ENCODE measurements at places on chromosomes 3 and 15. TPM values are rescaled to one million over a fixed set of nuclear protein-coding genes. Genes with fewer than 3 reads are reported as not detected.

ALG1L2 gene
- 0.95 TPM for polyA plus RNA-seq

TNFAIP8L3 gene
- 2.0 TPM for polyA plus RNA-seq

GUCA1C gene
- 0.18 TPM for polyA plus RNA-seq

SUSD5 gene
- 5.0 TPM for polyA plus RNA-seq

STRIT1 gene
- polyA plus RNA-seq: 1.9 TPM

SERINC4 gene
- 0.23 TPM for polyA plus RNA-seq

DNA sequence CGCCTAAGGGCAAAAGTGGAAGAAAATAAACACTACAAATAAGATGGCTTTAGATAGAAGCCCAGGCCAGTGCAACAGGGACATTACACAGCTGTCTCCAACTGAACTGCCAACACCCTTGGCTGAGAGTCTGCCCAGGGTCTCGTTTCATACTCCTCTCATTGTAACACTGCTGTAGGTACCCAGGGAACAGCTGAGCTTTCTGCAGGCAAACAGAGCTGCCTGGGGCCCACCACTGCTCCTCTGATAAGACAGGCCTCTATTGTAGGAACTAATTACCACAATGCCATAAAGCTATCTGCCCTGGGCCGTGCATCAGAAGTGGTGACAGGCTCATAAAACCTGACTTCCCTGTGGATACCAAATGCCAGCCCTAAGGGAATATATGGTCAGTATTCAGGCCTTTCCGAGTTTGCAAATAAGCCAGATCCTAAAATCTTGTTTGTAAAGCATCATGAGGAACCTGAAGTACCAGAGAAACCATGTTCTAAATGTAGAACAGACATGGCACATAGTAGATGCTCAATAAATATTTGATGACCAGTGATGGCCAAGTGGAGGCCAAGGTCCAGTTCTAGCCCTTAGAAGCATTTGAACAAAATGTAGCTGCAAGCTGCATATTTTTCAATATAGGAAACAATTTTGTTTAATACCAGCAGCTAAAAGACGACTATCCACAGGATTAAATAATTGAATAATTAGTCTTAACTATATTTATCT, 84.3 kb upstream of the NEO1 start:
- no peak for DNase-seq

GRCh38 chr3:170975283-170976189, 51.0 kb downstream of the SLC2A2 start:
- no peak for DNase-seq

GRCh38 chr15:68228143-68228970, 1.2 kb downstream of the CLN6 start:
- DNase-seq: no peak

DNA sequence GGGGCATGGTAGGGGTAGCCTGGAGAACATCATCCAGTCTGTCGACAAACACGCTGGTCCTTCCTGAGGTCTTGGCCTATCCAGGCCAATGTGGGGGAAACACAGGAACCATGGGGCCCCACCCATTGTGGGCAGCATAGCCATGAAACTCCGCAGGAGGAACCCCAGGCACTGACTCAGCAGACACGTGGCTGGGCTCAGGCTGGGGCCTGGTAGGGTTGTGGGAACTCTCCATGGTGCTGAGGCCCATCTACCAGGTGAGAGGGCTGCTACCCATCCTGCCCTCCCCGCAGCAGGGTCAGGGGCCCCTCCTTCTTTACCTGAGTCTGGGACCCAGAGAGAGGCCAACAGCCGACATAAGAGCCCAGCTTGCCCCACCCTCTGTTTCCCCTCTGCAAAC, 22.6 kb upstream of the CACNA2D2 start:
- no peak for DNase-seq

DNA sequence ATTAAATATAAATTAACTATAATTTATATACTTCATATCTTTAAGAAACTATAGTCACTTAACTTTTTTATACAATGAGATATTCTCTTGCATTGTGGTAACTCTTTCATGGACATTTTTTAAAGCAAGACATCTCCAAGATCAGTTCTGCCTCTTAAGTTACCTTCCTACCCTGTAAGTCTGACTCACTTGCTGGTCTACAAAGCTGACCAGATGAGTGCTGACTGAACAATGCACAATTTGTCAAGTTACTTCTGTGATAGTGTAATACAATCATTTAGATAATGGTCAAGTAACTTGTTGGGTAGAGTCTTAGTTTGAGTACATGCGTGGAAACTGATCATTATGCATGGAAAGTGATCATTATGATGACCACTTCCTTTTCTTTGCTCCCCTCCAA, 145.9 kb downstream of the MEIS2 start:
- DNase-seq: no peak

- DNase-seq: no peak
Observed at GRCh38 chr3:193805448-193805847, 212.4 kb downstream of the OPA1 start.

DNA sequence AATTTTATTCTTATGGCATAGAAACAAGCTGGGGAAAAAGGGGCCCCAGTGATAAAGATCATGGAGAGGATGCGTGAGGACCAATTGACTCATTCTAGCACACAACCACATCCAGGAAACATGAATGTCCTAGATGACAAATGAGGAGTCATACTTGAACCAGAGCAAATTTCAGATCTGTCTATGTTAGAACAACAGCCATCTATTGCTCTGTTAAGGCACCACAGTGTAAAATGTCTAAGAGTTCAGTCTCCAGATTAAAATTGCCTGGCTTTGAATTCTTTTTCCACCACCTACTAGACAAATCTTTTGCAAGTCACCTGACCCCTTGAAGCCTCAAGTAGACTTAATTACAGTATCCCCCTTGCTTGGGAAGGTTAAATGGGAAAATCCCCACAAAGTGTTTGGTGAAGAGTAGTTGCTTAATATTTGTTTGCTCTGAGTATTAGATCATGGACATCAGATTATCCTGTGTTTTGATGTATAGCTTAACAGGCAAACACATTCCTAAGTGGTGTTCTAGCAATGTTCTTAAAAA, 258.7 kb upstream of the TGFBR2 start:
- no peak for DNase-seq

DNA sequence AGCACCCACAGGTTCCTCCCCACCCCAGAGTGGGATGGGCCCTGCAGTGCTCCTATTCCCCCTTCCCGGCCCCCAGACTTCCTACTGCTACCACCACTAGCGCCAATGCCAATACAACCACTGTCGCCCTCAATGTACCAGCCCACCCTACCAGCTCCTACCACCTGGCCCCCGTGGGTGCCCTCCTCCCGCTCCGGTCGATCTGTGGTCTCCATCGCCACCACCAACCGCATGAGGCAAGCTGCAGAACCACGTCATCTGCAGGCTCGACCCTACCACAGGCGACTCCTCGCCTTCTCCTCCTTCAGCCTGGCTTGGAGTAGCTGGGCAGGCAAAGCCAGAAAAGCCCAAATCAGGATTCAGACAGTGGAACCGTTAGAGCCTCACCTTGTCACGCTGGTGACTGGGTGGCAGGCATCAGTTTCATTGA, 179.3 kb downstream of the POTEB3 start:
- DNase-seq: no peak

DNA sequence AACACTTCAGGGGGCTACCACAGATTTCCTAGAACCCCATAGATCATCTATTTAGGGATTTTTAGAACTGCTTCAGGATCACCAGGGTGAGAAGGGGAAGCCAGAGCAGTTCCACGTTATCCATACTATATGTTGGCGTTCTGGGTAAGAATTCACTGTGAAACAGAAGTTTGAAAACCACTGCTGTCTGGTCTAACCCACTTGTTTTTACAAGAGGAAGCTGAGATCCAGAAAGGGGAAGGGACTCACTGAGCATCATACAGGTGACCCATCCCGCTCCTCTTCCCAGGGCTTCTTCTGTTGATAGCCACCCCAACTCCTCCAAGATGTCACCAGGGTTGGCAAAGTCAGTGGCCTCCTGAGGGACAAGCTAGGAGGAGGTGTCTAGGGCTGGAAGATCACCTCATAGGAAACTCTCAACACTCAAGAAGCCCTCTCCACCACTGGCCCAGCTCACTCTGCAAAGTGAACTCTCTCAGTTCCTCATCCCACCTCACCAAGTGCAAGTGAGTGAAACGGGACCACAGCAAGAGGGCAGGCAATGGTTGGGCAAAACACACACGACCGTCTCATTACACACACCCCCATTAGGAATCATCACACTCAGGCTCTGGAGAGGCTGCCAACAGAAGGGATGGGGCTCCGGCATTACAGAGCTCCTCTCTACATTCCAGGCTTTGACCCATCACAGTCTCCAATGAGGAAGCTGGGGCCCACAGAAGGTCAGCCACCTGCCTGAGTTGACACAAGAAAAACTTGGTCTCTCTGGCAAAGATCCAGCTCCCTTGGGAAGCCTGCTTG, 1.8 kb downstream of the DAPK2 start:
- DNase-seq: no peak

GRCh38 chr15:36644191-36644896, 64.9 kb downstream of the CDIN1 start:
- no peak for DNase-seq

DNA sequence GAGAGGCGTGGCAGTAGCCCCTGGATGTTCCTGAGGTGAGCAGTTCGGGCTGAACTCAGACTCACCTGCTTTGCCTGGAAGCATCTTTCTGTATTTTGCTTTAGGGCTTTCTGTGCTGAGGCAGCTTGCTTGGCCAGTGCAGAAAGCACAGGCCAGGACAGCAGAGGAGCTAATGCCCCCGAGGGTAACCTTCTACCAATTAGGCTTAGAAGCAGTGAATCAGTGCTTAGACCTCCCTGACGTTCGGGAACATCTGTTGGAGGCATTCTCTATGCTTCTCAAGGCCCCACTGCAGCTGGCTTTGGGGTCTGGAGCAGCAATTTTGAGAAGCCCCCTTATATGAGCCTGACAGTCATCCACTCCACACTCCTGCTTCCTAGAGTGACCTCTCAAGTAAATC, 350.7 kb upstream of the PROK2 start:
- no peak for DNase-seq

DNA sequence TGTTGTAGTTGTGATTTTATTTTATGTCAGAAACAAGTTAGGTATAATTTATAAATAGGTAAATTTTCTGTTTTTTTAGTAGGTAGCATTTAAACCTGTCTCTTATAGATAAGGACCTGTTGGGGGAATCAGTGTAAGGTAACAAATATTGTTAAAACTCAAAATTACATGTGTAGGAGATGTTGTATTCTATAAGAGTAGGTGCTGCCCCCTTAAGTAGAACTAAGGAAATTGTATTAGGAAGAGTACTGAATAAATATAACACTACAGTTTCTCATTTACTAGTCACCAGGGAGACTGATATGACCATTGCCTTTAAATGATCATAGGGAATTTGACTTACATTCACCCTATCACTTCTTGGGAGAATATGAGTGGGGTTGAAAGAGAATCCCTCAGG, 31.2 kb downstream of the SLC25A36 start:
- DNase-seq: no peak

DNA sequence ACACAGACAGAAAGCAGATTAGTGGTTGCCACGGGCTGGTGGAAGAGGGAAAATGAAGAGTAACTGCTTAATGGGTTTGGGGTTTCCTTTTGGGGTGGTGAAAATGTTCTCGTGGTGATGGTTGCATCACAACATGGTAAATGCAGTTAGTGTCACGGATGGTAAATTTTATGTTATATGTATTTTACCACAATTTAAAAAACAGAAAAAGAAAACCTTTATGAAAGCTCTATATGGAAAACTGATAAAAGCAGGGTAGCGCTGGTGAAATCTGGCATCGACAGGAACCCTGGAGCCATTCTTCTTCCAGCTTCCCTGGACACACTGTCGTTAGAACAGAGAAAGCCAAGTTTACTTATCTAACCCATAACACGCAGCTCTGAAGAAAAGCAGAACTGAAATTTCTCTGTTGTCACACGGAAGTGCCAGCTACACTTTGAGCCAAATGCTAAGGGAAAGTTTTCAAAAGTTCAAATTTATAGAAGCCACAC, 287.7 kb upstream of the NR2F2 start:
- DNase-seq: no peak

DNA sequence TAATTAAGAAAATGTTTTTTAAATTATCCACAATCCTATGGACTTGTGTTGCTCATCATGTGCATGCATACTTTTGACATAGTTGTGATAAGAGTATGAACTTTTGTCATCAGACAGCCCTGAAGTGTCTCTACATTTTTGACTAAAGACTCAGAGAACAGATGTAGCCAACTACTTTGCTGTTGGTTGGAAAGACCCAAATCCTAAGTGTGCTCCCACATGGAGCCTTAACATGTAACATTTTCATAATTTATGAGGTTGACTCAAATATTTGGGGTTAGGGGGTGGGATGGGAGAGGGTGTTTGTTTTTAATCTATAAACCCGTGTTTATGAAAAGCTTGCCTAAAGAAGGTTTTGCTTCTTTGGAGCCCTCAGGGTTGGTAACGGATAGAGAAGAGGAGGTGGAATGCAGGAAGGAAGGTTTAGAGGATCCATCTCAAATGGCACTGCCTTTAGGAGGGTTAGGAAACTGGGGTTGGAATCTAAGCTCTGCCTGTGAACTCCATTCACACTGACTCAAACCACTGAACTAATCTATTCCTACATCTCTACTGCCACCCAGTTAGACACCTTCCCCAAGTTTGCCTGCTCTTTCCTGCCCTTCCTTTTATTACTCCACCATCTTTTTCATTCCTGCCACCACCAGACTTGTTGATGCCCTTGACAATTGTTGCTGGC, 3.7 kb downstream of the BOC start:
- no peak for DNase-seq

DNA sequence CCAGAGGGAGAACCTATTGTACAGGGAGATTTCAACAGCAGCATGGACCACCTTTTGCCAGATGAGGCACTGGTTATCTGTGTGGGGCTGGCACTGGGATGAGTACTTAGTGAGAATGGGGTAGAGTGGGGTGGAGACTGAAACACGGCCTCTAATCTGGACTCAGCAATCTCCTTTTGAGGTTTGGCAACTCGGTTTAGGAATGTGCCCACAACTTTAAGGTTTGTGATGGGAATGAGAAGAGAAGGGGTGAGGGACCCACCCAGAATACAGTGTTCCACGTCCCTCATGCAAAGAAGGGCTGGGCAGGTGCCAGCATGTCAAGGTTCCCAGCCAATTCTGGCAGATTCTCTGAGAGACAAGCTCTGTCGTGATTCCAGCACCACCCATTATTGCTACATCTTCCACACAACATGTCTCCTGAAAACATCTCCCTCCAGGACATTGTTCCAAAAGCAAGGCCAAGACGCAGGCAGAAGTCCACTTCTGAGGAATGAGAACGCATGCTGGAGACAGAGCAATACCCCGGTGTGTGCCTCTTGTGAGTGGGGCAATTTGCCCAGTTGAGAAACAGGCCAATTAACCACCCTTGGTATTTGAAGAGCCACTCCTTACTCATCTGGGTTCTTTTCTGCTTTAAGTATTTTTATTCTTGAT, 37.5 kb upstream of the CCR4 start:
- DNase-seq: no peak

GRCh38 chr3:133866141-133866540, 29.5 kb downstream of the RAB6B start:
- no peak for DNase-seq

DNA sequence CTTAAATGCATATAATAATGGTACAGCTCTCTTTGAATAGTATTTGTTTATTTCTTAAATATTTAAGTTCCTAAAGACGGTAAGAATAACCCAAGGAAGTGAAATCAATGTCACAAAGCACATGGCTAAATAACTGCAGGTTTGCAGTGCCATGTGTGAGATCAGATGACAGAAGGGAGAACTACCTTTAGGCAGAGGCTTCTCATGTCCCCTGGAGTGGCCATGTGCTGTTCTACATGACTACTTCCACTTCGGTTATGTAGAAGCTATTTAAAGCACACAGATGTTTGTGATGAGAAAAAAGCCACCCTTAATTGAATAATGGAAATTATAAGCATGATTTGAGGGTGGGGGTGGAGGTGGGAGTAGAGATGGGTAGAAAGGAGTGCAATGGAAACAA, 109.1 kb downstream of the UBE3A start:
- DNase-seq: no peak
